ENCODE measurements at places on chromosomes 7 and 10.

- DNase-seq = no peak
Observed at GRCh38 chr10:32650246-32650655, 204.3 kb downstream of the CCDC7 start.

DNA sequence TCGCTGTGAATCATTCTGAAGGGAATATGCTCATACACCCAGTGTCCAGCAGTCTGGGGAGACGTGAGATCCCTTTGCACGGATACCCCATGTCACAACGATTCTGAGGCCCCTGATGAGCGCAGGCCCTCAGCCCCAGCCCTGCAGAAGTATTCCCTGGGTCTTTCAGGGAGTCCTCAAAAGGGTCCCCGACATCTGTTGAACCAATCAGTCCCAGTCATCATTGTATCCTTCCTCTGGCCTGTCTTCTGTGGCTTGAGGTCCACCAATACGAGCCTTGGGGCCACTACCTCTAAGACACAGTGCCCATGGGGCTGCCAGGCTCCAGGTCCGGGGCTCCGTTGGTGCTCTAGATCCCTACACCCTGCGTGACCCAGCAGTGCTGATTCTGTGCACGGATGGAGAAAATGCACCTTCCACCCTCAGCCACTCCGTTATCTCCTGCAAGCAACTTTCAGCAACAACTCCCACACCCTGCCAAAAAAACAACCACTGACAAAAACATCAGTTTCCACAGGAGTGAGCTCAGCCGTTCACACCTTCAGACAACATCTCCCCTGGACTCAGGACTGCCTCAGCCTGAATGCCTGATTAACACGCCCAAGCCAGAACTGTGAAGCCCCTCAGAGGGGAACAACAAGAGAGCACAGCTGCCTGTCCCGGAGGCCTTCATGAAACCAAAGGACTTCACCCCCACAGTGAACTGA, 46.9 kb upstream of the KDM7A start:
- no peak for DNase-seq

DNA sequence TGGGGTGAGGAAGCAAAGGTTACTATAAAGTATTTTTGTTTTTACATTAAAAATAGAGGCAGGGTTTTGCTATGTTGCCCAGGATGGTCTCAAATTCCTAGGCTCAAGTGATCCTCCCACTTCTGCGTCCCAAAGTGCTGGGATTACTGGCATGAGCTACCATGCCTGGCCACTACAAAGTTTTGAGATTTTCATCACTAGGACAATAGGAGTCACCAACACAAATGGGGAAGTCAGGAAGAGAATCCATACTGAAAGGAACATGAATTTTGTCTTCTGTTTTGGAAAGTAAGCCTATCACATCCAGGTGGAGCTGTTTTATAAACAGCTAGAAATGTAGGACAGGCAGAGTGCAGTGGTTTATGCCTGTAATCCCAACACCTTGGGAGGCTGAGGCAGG, 20.0 kb upstream of the CAPZA2 start:
- no peak for DNase-seq

- no peak for DNase-seq
Observed at GRCh38 chr10:26803849-26804248, 56.9 kb downstream of the ABI1 start.

DNA sequence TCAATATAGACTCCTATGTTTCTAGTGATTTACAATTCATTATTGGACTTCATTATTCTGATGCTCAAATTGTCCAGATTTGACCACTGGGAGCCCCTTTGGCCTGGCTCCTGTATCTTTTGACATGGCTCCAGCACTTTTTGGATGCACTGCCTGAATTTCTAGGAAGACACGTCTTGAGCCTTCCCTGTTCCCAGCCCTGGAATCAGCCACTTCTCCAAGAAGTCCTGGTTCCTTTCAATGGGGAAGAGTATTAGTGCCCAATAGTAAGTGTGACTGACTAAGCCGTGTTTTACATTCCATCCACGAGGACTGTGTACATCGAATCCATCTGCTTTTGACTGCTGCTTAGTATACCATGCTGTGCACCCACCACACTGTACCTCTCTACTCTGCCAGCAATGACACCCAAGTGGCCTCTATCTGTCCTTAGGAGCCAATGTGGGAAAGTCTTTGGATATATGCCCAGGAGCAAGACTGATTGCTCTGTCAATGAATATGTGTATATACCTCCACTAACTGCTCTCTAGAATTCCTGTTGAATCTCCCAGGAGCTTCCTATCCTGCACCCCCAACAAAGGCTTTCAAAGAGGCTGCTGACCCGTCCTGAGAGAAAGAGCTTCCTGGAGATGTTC, 23.2 kb upstream of the NPFFR1 start:
- no peak for DNase-seq

DNA sequence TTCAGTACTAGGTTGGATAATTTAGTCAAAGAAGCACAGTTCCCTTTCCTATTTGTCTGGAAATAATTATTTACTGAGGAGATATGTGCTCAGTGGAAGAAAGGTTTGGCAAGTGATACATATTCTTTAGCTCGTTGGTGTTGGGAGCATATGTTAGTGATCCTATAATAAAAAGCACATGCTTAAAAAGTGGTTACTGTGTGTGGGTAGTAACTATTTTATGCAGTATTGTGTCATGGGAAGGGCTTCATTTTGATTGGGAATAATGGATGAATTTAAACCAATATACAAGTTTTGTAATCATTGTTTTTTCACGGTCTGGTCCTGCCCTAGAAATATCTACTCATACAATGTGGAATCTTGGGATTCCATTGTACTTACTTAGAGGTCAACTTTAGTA, 188.7 kb upstream of the PPP1R3A start:
- no peak for DNase-seq

DNA sequence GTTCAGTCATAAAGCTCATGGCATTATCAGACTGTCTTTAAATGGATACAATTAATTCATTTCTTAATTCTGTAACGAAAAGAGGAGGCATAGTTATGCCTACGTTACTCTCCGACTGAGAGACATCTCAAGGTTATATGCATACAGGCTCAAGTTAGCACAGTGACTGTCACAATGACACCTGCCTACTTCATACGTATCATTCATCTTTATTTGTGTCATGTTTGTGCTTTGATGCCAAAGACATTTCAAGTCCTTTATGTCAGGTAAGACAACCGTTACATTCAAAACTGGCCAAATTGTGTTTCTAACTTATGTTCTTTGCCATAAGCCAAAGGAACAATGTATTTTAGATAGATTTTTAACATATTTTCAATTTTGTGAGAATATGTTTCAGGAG, 328.8 kb upstream of the NRG3 start:
- DNase-seq = no peak

DNA sequence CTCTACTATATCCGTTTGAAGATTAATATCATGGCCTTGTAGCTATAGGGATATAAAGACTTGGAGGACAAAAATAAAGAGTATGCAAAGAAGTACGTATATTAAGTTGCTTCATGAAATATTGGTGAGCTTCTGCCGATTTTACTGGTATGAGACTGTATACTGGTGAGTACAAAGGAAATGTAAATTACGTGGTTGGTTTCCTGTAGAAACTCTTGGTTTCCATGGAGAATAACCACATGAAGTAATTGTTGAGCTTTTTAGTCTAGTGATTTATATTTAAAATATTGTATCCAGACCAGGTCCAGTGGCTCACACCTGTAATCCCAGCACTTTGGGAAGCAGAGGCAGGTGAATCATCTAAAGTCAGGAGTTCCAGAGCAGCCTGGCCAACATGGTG, 32.2 kb upstream of the GLI3 start:
- DNase-seq = no peak

DNA sequence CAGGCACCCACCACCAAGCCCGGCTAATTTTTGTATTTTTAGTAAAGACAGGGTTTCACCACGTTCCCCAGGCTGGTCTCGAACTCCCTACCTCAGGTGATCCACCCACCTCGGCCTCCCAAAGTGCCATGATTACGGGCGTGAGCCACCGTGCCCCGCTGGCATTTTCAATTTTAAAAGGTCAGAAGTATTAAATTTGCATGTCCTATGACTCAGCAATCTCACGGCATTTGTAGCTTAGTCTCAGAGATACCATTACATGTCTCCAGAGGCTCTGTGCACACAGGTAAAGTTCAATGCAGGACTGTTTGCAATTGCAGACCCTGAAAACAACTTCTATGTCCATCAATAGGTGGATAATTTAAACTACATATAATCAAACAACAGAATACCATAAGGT, 99.2 kb downstream of the DLG5 start:
- no peak for DNase-seq

- peak; percentile 79 for DNase-seq
Observed at GRCh38 chr10:102229810-102230263, 3.7 kb downstream of the ELOVL3 start.

DNA sequence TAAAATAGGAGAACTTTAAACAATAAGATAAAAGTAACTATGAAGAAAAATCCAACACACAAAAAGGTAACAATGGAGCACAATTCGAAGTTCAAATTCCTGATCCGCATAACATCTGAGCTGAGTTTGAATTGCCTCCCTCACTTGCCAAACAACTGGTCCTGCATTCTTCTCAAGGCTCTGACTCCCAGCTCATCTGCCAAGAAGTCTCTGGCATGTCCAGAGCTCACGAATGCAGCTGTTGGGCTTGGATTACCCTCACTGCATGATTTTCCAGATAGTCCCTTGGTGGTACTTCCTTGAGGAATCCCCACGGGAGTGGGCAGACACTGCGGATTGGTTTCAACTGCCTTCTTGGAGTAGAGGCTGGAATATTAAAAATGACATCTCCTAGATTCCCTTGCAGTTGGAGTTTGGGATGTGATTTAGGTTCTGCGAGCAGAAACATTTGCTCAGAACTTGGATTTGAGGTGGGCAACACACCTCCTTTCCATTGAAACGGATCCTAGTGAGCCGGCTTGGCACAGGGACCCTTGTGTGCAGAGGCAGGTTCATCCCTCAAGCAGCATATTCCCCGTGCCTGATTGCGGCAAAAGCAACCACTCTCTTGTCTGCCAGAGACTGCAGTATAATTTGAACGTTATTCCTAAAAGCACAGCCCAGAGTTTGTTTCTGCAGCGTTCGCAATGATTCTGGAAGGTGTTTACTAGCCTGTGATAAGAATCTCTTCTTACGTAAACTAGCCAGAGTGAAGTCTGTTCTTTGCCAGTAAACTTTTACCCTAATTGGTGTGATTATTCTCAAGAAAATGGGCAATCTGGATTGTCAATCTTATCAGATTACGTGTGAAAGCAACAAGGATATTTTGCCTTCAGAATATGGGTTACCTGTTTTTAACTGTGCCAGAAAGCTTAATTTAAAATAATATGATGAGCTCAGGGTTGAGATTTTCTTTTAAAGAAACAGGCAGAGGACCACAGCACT, 23.4 kb upstream of the PRKCQ start:
- DNase-seq = no peak

GRCh38 chr7:44454348-44454747, 36.1 kb downstream of the NUDCD3 start:
- no peak for DNase-seq

- DNase-seq = no peak
Observed at GRCh38 chr7:41445432-41445831, 257.5 kb downstream of the INHBA start.

DNA sequence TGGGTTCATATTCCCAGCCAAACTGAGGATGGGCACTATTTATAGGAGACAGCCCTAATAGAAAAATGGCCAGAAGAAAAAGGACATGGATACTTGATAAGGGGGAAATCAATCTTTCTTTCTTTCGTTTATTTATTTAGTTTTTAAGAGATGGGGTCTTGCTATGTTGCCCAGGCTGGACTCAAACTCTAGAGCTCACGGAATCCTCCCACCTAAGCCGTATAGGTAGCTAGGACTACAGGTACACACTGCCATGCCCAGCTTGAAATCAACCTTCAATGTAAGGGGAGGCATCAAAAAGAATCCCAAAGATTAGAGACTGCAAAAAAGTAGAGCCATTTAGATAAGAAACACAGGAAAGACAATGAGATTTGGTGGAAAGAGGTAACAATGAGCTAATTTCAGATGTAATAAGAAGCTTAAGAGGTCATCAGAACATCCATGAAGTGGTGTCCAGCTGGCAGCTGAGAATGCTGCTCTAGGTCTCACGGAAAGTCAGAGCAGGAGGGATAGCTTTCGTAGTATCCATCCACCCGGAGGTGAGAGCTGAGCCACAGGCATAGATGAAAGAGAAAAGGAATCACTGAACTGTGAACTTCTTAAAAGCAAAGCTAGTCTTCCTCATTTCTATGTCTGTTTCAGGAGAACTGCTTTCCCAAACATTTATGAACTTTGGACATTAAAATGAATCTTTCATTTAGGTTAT, 10.5 kb upstream of the ABLIM1 start:
- DNase-seq = no peak

DNA sequence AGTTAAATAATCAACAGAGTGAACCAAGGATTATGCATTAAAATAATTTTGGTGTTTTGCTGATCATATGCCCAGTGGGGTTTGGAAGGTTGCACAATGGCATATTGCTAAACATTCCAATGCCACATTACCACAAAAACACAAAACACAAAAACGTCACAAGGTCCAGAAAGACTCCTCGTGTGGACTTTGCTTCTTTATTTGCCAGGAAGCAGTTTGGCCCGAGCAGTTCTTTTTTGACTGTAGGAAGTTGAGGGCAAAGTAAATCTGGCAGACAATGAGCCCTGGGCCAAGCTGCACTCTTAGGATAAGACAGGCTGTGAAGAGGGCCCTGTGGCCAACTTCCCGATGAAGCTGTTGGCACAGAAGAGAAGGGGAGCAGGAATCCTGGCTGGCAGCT, 39.2 kb upstream of the SLC35B4 start:
- DNase-seq = no peak

- DNase-seq = no peak
Observed at GRCh38 chr7:17523813-17524739, 225.6 kb downstream of the AHR start.

DNA sequence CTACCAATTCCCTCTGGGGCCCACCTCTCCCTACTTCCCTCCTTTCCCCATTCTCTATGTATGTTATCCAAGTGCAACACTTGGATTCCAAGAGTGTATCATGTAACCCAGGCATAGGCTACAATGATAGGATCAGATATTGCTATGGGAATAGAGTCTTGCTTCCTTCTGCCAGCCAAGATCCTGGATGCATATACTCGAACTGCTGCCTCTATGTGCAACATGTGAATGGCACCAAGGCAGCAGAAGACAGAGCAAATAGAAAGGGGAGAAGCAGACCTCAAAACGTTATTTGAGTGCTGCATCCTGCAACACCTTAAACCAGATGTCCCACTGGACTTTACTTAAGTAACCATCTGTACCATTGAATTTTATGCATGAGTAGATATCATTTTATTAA, 3.5 kb upstream of the XPNPEP1 start:
- no peak for DNase-seq

- DNase-seq = no peak
Observed at GRCh38 chr10:97186911-97187310, 1.2 kb upstream of the SLIT1 start.

GRCh38 chr10:78428579-78428978, 394.9 kb downstream of the RPS24 start:
- no peak for DNase-seq

DNA sequence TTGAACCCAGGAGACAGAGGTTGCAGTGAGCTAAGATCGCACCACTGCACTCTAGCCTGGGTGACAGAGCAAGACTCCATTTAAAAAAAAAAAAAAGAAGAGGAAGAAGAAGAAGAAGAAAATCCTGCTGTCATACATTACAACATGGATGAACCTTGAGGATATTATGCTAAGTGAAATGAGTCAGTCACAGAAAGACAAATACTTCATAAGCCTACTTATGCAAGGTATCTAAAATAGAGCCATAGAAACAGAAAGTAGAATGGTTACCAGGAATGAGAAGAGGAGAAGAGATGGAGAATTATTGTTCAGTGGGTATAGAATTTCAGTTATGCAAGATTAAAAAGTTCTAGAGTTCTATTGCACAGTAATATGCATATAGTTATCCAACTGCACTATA, 466.5 kb downstream of the PLXNA4 start:
- DNase-seq = no peak

All from uterus (tissue), 4 donors.